ENCODE measurements at places on chromosomes 7 and 10. TPM values are rescaled to one million over a fixed set of nuclear protein-coding genes. Genes with fewer than 3 reads are reported as not detected.

TMEM176A gene
- total RNA-seq = not detected

IGFBP3 gene
- total RNA-seq = 20.3 TPM

GRCh38 chr10:1963341-1963740, 226.0 kb upstream of the ADARB2 start:
- H3K4me1 ChIP-seq = no peaks in the 10 kb centered on the region
- no peak overlapping the region for H3K4me3 ChIP-seq
- H3K27me3 ChIP-seq = no peaks in the 10 kb centered on the region

LRRD1 gene
- total RNA-seq = not detected

GRCh38 chr7:158018098-158018762, 569.4 kb downstream of the PTPRN2 start:
- no peaks in the 10 kb centered on the region for H3K4me1 ChIP-seq
- H3K27me3 ChIP-seq = no peaks in the 10 kb centered on the region
- no peak overlapping the region for H3K27ac ChIP-seq
- peak; percentile 35 for DNase-seq
- H3K4me3 ChIP-seq = no peak overlapping the region

DNA sequence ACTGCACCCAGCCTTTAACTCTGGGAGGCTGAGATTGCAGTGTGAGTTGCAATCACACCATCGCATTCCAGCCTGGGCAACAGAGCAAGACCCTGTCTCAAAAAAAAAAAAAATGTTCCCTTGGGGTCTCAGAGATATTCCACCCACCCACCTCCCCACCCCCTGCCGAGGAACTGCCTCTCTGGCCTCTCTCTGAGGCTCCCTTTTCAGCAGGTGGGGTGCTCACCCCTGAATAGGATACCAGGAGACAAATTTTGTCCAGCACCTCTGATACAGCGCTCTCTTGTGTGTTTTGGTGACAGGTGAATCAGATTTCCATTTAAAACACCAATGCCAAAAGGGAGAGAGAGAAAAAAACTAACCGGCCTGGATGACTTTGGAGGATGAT, 92.6 kb upstream of the KIF5B start:
- H3K4me1 ChIP-seq = peaks cover 4% of the 10 kb centered on the region
- H3K36me3 ChIP-seq = no peaks in the 10 kb centered on the region
- H3K4me3 ChIP-seq = no peak overlapping the region
- H3K27me3 ChIP-seq = no peaks in the 10 kb centered on the region
- no peak overlapping the region for H3K27ac ChIP-seq
- no peak for DNase-seq
